ENCODE measurements at places on chromosomes 12 and 14.

- no peak for DNase-seq
Observed at GRCh38 chr14:68820999-68821683, 28.3 kb upstream of the ZFP36L1 start.

DNA sequence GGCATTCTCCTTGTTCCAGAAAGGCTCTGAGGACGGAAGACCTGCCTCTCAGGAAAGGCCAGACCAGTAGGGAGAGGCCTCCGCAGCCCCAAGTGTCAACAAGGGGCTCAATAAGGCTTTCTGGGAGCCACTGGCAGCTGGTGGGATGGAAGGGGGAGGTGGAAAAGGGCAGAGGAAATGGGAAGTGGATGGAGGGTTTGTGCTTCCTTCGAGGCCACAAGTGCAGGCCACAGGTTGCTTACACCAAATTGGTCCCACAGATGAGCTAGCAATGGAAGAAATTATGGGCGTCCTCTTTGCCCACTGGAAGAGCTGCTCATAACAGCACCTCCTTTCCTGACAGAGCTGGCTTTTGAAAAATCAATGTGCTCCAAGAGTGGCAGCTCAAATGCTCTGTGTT lies 28.2 kb downstream of the P2RX4 start:
- DNase-seq: no peak

DNA sequence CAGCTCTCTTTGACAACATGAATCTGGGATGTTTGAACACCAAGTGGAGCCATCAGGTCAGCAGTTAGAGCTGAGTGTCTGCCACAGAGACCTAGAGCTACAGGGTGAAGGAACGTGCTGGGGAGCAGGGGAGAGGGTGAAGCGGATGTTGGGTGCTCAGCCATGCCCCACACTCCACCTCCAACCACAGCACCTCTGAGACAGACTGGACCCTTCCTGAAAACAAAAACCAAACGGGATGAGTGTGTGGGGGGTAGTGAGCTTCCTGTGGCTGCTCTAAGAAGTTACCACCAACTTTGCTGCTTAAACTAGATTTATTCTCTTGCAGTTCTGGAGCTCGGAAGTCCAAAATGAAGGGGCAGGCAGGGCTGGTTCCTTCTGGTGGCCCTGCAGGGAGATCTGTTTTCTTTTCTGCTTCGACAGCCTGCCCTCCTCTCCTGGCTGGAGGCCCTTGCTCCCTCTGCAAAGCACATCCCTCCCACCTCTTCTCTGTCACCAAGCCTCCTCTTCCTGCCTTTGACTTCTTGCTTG lies 5.6 kb upstream of the GOLGA3 start:
- DNase-seq: no peak

GRCh38 chr12:79689477-79690141 lies 1.2 kb downstream of the PAWR start:
- DNase-seq: peak; percentile 44

- DNase-seq: no peak
Observed at GRCh38 chr12:47995981-47996401, 8.3 kb downstream of the COL2A1 start.

GRCh38 chr14:94673781-94674231 lies 61.6 kb downstream of the SERPINA3 start:
- DNase-seq: no peak

DNA sequence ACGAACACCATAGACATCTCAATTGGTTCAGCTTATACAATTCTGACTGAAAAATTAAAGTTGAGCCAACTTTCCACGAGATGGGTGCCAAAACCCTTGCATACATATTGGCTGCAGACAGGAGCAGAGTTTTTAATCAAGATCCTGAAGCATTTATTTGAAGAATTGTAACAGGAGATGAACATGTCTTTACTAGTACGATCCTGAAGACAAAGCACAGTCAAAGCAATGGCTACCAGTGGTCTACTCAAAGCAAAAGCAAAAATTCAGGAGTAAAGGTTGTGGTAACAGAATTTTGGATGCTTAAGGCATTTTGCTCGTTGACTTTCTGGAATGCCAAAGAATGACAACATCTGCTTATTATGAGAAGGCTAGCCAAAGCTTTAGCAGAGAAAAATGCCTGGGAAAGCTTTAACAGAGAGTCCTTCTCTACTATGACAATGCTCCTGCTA lies 20.7 kb downstream of the ZDHHC17 start:
- DNase-seq: no peak

- peak; percentile 41 for DNase-seq
Observed at GRCh38 chr12:24742378-24742777, 206.5 kb downstream of the BCAT1 start.

DNA sequence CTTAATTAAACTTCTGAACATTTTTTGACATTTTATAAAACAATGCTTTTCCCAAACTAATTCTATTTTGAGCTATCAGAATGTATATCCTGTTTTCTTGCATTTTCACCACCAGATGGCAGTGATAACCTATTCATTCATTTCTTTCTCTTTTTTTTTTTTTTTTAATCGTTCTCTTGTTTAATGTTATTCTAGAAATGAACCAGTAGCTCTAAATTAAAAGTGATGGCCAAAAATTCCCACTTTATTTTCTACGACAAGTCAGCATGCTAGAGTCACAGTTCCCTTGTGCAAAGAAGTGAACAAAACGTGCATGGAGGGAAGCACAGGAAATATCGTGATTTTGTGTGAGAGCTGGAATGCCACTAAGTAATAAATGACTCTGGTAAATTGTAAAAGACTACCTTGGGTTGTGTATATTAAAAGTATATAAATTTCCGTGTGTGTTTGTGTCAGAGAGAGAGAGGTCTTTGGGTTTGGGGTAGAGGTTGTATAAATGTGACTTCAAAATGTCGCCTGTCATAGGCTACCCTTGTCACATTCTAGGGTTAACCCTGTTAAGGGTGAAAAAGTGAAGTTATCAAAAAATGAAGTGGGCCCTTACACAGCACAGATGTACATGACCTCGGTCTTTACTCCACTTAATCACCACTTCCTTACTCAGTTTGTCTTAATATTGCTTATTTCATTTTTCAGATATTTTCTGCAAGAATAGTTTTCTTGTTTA lies 40.4 kb upstream of the LDHB start:
- no peak for DNase-seq

DNA sequence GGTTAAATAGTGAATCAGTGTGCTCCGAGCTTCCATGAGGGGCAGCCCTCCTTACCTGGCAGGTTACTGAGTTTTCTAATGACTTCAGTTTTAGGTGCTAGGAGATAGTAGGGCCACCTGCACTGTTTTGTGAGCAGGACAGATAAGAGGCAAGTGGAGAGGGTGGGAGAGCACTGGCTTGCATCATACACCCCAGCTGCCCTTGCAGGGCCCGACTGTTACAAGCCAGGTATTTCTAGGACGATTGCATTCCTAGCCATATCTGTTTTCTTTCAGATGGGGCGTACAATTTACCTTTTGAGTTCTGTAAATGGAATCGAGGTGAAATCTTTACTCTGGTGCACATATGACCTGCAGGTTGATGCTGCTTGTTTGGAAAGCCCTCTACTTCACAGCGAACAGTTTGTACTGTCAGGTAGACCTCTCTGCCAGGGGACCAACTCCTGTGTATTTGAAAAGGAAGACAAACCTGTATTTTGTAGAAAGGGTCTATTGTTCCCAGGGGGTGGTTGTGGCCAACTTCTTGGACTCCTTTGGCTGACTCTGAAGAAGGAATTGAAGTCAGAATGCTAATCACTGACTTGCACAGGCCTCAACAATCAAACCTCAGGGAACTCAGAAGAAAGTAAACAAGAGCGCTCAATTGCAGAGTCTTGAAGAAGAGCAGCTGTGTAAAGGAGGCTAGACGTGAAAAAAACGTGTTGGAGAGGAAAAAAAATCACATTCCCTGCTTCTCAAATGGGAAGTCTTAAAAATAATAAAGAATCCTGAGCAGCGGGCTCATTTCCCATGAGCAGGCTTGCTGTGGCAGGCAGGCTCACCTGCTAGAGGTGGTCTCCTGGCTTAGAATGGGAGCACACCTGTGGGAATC lies 57.3 kb downstream of the ETV6 start:
- DNase-seq: no peak

- DNase-seq: no peak
Observed at GRCh38 chr12:43835264-43835655, 621 bp upstream of the TMEM117 start.

DNA sequence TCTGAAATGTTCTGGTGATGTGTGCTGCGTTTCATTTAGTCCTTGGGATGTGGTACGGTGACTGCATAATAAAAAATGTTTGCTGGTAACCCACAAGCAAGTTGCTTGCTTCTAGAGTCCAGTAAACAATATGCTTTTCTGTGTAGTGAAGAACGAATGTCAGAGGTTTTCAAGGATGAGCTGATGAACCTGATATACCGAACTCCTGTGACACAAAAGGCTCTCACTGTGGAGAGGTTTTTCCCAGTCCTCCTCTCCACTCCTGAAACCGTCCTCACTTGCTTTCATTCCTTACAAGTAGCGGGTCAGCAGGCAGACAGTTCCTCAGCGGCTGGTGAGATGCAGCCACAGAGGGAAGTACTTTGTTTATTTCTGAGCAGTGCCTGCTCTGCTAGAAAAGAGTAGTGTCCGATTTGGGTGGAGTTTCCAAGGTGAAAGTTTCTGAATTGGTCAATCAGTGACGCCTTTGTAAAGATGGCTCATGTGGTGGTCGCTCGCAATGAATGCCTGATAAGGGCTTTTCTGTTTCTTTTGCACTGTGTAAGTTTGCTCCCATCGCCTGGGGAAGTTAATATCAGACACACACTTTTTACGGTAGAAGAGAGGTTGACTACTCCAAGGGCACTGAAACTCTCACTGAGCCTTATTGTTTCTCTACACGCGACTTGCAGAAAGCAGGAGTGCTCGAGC lies 3.0 kb downstream of the ETV6 start:
- peak; percentile 23 for DNase-seq

- DNase-seq: no peak
Observed at GRCh38 chr14:22877000-22877501, 5.5 kb downstream of the LRP10 start.

GRCh38 chr12:6423267-6424007 lies 21.3 kb upstream of the CD27 start:
- DNase-seq: peak; percentile 74

- DNase-seq: no peak
Observed at GRCh38 chr12:14430394-14430986, 65.0 kb downstream of the ATF7IP start.
